ENCODE measurements at places on chromosomes 5 and 9. TPM values are rescaled to one million over a fixed set of nuclear protein-coding genes. Genes with fewer than 3 reads are reported as not detected.

Gene ACTBL2
- not detected for total RNA-seq

Gene TNPO1
- total RNA-seq: 95.1 TPM

Gene SERF1A
- total RNA-seq: 18.9 TPM

Gene PGM5
- total RNA-seq: not detected

Measured in motor neuron (in vitro differentiated cells).